ENCODE measurements at places on chromosomes 16 and 17.

GRCh38 chr16:66746682-66747081 lies 4.7 kb downstream of the DYNC1LI2 start:
- DNase-seq: no peak

DNA sequence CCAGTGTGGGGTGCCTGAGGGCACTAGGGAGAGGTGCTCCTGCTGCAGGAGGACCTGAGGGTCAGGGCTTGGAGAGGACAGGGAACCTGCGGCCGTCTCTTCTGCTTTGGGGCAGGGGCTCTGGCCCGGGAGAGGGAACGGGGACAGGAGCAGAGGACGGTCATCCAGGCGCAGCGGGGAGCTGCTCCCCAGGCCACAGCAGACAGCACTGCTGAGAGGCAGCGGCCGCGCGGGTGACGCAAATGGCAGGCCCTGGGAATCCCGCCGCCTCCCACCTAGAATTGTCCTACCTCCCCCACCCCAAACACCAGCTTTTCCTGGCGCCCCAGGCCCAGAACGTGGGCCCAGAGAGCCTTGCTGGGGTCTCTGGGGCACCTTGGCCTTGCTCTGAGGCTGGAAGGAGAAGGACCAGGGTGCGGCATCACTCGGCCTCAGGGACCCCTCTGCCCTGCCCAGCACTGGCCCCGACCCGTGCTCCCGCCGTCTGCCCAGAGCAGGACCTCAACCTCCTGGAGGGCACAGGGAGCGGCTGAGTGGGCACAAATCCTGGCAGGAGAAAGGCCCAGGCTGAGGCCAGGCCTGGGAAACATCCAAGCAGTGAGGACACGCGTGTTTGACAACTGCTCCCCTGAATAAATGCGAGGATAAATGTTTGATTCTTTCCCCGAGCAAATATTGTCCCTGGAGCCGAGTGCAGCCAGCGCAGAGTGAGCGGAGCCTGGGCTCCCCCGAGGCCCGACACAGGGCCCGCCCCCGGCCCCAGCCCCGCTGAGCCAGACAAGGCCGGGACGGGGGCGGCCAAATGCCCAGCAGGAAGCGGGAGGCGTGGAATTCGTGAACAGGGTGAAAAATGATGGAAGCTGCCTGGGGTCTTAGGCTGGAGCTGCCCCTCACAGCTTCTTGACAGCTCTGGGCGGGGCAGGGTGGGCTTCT lies 8.5 kb downstream of the SSTR5 start:
- no peak for DNase-seq

GRCh38 chr17:62573480-62574117 lies 53.9 kb upstream of the MRC2 start:
- no peak for DNase-seq

DNA sequence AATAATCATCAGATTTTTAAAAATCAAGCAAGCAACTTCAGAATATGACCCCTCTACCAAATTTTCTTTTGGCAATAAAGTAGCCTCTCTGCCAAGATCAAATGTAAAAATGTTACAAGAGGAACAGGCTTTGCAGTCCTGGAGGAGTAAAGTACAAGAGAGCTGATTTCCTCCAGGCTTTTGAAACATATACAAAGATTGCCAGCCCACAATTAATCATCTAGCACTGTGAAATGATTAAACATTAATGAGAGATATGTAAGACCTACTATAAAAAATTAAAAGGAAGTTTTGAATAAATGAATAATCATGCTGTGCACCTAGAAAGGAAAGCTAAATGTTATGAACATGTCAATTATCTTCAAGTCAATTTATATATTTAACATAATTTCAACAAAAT lies 26.3 kb downstream of the TXNDC11 start:
- no peak for DNase-seq

DNA sequence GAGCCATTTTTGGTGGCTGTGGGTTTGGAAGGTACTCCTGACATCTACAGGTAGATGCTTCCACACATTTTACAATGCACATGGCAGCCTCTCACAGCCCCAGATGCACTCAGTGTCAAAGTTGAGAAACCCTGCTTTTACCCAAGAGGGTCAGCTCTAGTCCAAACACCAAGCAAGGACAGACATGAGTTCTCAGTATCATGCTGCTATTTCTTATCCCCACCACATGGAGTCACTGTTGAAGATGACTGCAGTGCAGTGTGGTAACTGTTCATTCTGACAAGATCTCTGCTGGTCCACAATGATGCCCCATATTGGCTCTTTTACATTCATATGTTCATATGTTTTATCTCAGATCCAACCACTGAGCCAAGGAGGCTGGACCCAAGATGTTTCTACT lies 50.5 kb upstream of the SALL1 start:
- DNase-seq: no peak

DNA sequence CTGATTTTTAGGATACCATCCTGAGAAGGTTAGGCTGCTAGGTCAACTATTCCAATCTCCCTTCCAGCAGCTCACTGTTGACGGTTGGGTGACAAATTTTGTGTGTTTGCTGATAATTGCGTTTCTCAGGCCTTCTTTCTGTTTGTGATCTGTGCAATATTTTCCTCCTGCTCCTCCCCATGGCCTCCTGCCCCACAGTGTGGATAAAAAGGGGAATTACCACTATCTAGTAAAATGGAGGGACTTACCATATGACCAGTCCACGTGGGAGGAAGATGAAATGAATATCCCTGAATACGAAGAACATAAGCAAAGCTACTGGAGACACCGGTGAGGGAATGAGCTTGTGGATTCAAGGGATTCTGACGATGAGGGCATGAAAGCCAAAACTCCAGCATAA lies 9.2 kb downstream of the CHD3 start:
- DNase-seq: no peak

DNA sequence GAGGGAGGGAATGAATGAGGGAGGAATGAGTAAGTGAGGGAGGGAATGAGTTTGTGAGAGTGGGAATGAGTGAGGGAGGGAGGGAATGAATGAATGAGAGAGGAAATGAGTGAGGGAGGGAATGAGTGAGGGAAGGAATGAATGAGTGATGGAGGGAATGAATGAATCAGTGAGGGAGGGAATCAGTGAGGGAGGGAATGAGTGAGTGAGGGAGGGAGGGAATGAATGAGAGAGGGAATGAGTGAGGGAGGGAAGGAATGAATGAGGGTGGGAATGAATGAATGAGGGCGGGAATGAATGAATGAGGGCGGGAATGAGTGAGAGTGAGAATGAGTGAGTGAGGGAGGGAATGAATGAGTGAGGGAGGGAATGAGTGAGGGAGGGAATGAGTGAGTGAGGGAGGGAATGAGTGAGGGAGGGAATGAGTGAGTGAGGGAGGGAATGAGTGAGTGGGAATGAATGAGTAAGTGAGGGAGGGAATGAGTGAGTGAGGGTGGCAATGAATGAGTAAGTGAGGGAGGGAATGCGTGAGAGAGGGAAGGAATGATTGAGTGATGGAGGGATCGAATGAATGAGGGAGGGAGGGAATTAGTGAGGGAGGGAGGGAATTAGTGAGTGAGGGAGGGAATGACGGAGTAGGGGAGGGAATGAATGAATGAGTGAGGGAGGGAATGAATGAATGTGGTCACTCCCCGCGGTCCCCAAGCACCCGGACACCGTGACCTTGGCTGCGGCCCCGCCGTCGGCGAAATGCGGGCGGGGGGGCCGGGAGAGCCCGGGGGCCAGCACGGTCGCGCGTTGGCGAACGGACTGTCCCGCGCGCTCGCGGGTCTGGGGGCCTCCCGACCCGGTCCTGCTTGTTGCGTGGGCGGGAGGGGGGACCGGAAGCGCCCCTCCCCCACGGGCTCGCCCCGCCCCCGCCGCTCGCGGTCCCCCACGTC lies 1.1 kb upstream of the UBE2I start:
- no peak for DNase-seq

GRCh38 chr17:82920150-82920549 lies 80.3 kb upstream of the ZNF750 start:
- no peak for DNase-seq

- no peak for DNase-seq
These were observed 29.6 kb upstream of the ZFPM1 start for GRCh38 chr16:88423448-88423850.

DNA sequence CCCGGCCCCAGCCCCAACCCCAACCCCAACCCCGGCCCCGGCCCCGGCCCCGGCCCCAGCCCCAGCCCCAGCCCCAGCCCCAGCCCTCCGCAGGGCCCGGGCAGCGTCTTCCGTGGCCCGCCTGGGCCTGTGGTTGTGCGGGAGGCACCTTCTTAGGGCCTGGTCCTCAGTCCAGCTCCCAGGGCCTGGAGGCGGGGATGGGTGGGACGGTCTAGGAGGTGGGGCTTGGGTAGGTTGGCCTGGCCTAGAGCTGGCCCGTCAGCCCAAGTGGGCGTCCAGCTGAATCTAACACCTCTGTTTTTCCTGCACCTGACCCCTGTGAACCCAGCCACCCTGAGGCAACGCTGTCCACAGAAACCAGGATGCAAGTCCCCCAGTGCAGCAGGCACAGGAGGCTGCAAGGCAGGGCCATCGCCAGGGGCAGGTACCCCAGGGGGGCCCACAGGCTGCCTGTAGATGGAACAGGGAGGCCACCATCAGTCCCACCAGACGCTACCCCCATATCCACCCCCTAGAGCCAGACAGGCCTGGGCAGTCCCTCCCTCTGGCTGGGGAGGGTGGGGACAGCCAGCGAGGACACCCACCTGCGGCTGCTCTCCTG lies 8.8 kb downstream of the MSLN start:
- DNase-seq: no peak

GRCh38 chr17:78883089-78883532 lies 19.9 kb downstream of the CEP295NL start:
- no peak for DNase-seq

DNA sequence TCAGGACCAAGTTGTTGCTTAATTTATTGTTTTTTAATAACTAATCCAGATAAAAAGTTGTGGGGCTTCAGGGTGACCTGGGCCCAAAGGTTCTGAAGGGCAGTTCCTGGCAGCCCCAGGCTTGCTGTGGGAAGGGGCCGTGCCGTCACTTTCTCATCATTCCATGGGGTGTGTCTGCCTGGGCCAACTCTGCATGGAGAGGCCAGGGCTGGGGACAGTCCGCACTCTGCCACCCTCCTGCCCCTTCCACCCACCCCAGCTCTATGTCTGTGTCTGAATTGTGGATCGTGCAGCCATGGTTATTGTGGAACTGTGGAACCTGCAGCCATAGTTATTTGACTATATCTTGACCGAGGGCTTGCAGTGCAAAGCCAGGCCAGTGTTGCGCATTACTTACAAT lies 4.0 kb downstream of the LIMD2 start:
- DNase-seq: no peak

DNA sequence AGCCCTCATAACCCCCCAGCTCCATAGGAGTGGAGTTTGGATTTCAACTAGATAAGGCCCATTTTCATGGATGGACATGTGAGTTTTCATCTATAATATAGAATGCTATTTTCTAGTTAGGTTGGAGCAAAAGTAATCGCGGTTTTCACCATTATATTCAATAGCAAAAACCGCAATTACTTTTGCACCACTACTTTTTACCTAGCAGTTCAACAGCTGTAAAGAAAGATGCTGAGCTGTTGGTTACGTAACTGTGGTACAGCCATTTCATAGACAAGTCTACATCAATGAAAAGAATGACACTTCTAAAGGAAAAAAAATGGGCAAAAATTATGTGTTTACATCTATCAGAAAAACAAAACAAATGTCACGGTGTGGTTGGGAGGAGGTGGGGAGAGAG lies 507.7 kb downstream of the MAF start:
- no peak for DNase-seq

GRCh38 chr16:88378401-88378800 lies 4.4 kb upstream of the ZNF469 start:
- DNase-seq: no peak

DNA sequence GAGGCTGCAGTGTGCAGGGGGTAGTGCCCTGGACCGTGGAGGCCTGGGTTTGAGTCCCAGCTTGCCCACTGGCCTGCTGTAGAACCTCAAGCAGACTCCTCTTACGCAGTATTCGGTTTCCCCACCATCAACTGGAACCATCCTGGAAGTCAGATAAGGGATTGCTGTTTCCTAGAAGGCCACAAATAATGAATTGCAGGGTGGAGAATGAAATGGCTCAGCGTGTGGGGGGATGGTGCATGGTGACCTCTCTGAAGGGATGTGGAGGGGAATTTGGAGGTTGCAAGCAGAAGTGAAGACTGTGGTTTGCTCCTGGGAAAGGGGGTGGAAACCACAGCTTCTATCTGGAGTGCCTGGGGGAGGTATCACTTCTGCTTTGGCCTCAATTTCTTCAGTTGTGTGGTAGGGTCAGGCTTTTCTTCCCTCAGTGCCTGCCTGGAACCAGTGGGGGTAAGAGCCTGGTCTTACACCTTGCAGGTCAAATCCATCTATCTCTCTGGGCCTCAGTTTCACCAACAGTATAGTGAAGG lies 1.7 kb downstream of the ADGRG5 start:
- no peak for DNase-seq

- DNase-seq: no peak
These were observed 40.8 kb downstream of the NUP88 start for GRCh38 chr17:5378566-5379207.

- DNase-seq: no peak
These were observed 19.6 kb downstream of the AKAP10 start for GRCh38 chr17:19958023-19958422.

DNA sequence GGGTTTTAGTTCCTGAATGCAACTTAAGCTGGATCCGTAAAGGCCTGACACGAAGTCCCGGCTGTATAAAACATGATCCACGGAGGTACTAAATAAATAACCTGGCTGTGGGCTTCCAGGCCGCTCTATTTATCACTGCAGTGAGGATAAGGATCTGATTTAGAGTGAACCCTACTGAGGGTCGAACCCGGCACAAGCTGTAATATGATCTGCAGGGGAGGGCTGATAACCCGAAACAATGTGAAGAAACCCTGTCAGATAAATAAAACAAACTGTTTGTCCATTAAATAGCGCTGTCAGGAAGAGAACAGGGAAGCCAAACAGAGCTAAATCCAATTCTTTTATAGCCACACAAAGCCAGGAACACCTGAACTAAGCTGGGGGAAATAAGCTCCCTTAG lies 375.6 kb upstream of the SALL1 start:
- no peak for DNase-seq

DNA sequence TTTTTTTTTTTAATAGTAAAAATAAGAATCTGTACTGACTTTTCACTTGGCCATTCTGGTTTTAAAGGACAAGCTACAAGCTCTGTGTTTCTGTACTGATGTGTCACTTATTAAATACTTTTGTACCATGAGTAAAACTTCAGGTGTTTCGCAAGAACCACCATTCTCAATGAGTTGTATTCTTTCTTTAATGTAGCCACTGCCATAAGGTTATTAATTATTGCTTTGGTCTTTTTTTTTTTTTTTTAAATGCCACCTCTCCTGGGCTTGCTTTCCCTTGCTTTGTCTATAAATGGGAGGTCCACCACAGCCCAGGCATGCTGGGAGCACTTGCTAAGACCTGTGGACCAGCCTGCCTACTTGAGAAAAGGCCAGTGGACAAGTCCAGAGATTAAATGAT lies 8.4 kb downstream of the ARL2BP start:
- DNase-seq: no peak

Data from stimulated activated CD4-positive, alpha-beta T cell treated with anti-CD3 and anti-CD28 coated beads, Interleukin-1b, Interleukin-23, amount 100 ng/mL, for 1 hour (primary cell).